ENCODE measurements at places on chromosomes 16 and 17. TPM values are rescaled to one million over a fixed set of nuclear protein-coding genes. Genes with fewer than 3 reads are reported as not detected.

GRCh38 chr16:47976636-47977210, 179.1 kb downstream of the ABCC12 start:
- no peak for DNase-seq

DNA sequence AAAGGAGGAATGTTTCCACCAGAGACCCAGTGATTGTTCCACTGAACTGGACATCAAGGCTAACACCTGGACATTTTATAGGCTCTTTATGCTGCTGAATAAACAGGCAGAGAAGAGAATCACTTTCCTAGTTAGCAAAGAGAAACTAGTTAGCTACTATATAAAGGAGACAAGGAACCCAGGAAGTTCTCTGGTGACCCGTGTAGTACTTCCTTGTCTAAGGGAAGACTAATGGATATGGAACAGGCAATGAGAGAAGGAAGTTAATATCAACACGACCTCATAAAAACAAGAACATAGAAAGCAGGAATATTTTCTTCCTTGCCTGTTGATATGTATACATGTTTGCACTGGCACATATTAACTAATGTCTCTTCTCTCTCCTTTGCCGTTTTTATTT, 30.8 kb upstream of the RPL38 start:
- DNase-seq, result no peak

DNA sequence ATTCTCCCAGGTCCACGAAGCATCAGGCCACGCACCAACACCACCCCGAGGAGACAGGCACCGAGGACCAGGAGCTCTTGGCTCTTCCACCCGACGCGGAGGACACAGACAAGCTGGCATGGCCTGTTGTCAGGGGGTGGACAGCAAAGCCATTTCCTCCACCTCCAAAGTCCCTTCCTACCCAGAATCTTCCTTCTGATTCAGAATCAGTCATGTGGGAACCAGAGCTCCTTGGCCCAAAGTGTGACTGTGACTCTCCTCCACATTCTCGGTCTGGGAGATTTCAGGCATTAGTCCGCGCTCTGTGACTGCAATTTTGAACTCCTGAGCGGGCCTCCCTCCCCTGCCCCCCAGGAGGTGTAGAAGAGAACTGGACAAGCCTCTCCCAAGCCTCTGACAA, 9.2 kb downstream of the DNAH17 start:
- no peak for DNase-seq

Gene MSLN
- not detected for total RNA-seq

Gene SOST
- not detected for total RNA-seq

Data from heart right ventricle (tissue), 16 donors.